Stimulated activated CD8-positive, alpha-beta memory T cell treated with anti-CD3 and anti-CD28 coated beads, Interleukin-7, amount 100 ng/mL, for 24 hours (primary cell): ENCODE measurements at places on chromosomes 2 and 18.
A peak's percentile ranks its signal among the peaks of the same experiment; 100 is the strongest.

- no peak for DNase-seq
Observed at GRCh38 chr2:128558441-128558840, 239.8 kb upstream of the HS6ST1 start.

- no peak for DNase-seq
Observed at GRCh38 chr2:241849616-241850543, 8.8 kb downstream of the PDCD1 start.

GRCh38 chr2:58030771-58031170 is 15.8 kb upstream of the VRK2 start:
- no peak for DNase-seq

DNA sequence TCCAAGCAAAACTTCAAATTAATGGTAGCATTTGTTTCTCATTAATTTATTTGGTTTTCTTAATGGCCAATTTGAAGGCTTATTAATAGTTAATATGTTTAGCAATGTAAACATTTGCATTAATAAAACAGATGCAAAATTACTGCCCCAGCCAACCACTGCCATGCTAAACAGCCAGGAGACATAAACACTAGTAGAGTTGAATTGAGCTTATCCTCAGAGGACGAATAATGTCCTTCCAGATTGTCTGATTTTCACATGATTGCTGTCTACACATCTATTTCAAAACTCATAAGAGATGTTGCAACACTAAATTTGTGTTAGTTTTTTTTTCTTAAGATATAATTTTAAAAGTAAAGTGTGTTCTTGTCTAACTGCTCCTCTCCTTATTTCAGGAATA is 128.5 kb downstream of the DCC start:
- DNase-seq: no peak

DNA sequence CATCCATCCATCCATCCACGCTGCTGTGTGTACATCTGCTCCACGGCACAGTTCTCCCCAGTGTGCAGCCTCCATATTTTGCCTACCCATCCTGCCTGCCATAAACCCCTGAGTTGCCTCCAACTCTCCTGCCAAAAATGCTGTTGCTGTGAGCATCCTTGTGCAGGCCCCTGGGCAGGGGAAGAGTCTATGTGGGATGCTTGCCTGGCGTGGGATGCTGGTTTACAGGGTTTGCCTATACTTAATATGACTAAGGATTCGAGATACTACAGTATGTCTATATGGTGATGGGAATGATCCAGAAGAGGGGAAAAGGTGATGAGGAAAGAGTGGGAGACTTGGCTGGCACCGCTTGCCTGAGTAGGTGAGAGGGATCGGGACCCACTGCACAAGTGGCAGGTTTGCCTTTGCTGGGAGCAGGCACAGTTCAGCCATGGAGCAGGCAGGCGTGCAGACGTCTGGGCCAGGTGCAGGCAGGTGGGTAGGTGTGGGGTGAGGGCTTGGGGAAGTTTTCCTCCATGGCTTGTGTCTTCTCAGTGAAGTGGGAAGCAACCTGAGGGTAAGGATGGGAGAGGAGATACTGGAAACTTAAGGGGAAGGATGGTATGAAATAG is 30.2 kb upstream of the FAHD2A start:
- DNase-seq: no peak

GRCh38 chr2:55923091-55923981 is at the start of gene EFEMP1:
Gene EFEMP1 (minus strand): TSS chr2:55923782. CDS start chr2:55922440, 1,342 bp downstream.
- no peak for DNase-seq

DNA sequence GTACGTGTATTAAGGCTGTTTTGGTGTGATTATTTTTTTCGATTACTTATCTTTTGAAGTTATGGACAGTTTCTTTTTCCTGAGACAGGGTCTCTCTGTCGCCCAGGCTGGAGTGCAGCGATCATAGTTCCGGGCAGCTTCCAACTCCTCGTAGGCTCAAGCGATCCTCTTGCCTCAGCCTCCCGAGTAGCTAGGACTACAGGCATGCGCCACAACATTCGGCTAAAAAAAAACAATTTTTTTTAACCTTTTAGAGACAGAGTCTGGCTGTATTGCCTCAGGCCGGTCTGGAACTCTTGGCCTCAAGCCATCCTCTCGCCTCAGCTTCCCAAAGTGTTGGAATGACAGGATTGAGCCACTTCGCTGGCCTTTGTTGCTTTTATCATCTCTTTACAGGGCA is 945 bp downstream of the HAT1 start:
- DNase-seq: no peak

GRCh38 chr18:10249270-10249669 is 205.2 kb upstream of the APCDD1 start:
- DNase-seq: no peak

DNA sequence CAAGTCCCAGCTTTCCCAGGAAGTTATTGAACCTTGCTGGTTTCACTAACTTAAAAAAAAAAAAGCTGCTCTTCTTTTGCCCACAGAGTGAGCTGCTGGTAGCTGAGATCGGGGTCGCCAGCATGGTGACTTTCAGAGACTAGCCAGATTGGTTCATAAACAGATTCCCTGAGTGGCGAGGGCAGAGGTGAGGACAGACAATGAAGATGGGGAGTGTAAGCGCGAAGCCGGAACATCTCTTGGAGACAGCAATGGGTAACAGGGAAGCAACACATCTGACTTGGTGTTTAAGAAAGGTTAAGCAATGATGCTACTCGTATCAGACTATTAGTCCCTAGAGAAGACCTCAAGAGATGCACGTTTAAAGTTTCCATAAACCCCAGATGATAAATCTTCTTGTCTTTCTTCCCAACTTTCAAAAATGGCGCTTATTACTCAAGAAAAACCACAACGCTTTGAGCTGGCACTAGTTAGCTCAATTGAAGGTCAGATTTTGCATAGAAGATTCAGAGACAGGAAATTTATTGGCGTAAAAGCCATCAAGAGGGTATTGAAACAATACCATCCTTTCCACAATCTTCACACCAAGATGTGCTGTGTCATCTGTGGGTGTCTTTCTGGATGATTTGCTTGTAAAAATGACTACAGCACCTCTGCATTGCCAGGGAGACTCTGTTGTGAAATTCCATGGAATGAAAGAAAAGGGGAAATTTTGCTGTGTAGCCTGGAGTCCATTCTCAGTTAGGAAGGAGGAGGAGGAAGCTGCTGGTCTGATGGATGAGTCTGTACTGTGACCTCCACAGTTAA is 193.1 kb upstream of the CXCR4 start:
- no peak for DNase-seq

DNA sequence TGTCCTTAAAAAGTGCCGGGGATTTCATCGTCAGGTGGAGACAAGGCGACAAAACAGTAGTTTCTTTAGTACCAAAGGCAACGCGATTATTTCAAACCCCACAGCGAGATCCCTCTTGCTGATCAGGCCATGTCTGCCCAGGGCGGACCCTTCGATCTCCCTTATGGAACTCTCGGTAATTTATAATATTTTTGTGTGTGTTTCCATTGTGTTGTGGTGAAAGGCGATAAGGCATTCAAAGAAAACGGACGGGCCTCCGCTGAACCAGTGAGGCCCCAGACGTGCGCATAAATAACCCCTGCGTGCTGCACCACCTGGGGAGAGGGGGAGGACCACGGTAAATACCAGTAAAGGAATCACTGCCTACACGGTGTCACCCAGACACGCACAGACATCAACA is 1.4 kb upstream of the GAD1 start:
- no peak for DNase-seq

DNA sequence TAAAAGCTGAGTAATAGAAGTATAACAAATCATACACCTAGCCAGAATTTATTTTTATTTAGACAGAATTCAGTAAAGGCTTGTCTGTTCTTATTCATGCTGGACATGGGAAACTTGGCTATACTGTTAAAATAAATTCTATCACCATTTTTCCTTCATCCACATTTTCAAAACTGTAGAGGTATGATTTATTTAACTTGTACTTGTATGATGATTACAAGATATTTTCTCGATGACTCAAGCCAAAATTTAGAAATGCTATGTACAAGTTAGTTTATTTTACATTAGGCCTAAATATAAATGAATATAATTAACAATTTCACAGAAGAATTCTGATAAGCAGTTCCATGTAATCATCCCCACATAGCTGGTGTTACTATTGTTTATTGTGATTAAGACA is 194.8 kb upstream of the DOK6 start:
- DNase-seq: no peak

DNA sequence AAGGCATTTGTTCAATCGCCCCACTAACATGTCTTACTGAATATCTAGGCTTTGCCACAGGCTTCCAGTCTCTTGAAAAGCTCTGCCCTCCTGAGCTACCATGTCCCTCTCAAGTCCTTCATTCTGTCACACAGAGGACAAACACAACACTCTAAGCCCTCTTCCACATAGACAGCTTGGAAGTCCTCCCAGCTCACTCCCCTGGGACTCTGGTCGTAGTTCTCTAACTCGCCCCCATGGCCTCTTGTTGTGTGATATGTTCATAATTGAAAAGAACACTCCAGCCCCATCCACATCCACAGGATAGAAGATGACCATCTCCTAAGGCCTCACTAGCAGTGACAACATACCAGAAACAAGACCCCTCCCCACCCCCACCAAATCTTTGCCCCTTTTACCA is 37.9 kb downstream of the BUB1 start:
- no peak for DNase-seq

- no peak for DNase-seq
Observed at GRCh38 chr2:158291544-158292180, 164.9 kb downstream of the CCDC148 start.

GRCh38 chr2:64819774-64820688 is 166.3 kb upstream of the SERTAD2 start:
- no peak for DNase-seq

DNA sequence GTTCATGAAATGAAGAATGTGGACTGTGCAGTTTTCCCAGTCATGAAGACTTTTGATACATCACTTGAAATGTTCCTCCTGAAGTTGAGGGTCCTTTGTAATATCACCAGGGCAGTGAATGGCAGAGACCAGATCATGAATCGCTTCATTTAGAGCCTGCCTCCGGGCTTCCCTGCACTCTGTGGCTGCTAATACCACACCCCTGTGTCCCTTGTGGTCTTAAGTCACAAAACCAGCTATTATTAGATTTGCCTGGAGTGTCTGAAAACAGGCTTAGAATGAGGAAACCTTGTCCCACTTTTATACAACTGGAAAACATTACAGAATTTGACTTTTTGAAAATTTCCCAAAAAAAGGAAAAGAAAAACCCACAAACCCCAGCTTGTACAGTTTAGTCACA is 147.9 kb downstream of the MGAT5 start:
- no peak for DNase-seq

DNA sequence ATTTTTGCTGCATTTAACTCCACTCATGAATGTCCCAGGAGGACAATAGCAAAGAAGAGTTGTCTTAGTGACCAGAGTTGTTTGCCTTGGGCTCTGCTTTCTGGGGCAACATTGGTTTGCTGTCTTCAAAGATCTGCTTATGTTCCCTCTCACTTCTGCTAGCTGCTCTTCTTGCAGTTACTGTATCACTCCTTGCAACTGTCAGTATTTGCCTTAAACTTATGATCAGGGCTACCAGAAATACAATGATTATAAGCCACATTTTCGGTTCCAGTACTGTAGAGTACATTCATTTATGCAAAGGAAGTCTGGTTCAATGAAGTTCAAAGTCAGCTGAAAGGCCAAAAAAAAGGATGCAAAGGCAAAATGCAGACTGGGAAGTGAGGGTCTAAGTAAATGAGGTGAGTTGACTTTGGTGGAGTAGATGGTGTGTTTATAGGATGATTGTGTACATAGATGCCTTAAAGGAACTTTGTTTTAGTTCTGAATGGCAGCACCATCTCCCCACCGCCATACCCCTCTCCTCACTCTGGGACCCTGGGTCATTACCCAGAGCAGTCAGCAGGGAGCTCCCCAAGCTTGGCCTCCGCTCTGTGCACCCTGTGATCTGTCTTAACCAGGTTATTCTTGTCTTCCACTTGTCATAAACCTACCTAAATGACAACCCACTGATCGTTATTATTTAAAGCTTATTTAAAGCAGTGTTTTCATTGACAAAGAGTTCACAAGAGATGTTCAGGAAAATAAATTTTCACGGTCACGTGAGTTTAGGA is 236.0 kb downstream of the DOK6 start:
- no peak for DNase-seq

DNA sequence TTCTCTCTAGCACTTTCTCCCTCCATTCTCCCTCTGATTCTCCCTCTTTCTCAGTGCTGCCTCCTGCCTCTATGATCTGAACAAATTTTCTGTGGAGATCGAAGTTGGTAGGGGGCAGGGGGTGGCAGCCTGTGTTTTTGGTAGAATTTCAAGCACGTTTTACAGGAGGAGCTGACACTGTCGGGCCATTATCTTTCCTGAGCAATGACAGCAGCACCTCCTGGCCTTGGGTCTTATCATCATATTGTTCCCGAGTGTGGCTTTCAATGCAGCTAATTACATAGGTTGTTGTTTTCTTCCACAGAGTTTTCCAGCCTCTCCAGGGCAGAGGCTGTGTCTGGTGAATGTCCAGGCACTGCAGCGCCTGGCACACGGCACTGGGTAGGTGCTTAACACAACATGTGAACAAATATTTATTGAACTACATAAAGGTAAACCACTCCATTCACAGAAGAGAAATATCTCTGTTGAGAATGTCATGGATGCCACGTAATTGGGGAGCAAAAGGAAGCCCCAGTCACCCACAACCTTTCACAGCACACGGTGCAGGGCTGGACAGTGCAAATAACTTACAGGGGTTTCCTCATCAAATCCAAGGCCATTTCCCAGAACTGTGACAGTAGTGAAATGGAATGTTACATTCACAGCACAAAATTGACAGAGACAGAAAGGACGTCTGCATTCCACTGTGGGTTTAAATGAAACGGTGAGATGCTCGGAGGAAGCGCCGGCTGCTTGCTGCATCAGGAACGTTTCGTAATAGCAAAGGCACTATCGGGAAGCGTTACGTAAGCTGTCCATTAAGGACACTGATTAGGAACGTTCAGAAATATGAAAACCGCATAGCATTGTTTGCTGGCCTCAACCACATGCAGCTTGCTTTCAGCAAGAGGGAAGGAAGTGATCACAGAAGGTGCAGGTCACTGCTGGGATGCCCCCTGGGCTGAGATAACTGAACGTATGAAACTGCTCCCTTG is 6.5 kb upstream of the KCNG2 start:
- DNase-seq: no peak

GRCh38 chr2:197215748-197216360 is 94.7 kb downstream of the ANKRD44 start:
- DNase-seq: no peak

- DNase-seq: no peak
Observed at GRCh38 chr2:121236101-121236640, 48.8 kb downstream of the TFCP2L1 start.

GRCh38 chr2:37168217-37168981 is 11.6 kb upstream of the EIF2AK2 start:
- no peak for DNase-seq

- peak; percentile 11 for DNase-seq
Observed at GRCh38 chr2:241036397-241036963, 38.1 kb downstream of the SNED1 start.

- DNase-seq: no peak
Observed at GRCh38 chr2:206820807-206821206, 55.4 kb downstream of the FASTKD2 start.

- DNase-seq: no peak
Observed at GRCh38 chr2:158239271-158239670, 137.6 kb downstream of the UPP2 start.

DNA sequence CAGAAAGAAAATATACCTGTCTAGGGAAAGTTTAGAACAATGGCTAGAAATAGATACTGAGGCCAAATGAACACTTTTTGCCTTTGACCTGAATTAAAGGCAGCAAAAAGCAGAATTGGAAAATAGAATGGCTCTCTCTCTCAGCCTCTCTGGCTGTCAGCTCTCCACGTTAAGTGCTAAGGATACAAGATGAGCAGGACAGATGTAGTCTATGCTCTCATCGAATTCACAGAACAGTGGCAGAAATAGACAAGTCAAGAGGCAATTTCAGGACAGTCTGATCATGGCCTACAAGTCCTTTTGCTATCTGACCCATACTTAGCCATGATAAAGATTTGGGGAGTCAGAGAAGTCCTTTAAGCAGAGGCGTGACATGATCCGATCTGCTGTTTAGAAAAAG is 120.2 kb upstream of the CREB1 start:
- no peak for DNase-seq
